ENCODE measurements at places on chromosomes 13 and 19.

GRCh38 chr13:26867451-26868091 lies 107.0 kb upstream of the GPR12 start:
- DNase-seq, result no peak

- no peak for DNase-seq
These were observed 34.4 kb upstream of the ZNF562 start for GRCh38 chr19:9709305-9709704.

- DNase-seq, result no peak
These were observed 234.2 kb downstream of the PCDH17 start for GRCh38 chr13:57865600-57866294.

GRCh38 chr19:36686365-36687213 lies 823 bp upstream of the ZNF567 start:
- no peak for DNase-seq

DNA sequence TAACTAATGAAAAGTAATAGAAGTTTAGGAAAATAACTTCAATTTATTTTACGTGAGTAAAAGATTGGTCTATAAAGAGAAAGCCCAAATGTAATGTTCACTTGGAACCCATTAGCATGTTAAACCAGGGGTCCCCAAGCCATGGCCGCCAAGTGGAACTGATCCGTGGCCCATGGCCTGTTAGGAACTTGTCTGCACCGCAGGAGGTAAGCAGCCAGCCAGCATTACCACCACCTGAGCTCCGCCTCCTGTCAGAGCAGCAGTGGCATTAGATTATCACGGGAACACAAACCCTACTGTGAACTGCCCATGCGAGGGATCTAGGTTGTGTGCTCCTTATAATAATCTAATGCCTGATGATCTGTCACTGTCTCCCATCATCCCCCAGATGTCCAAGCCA lies 818.7 kb upstream of the GPC6 start:
- no peak for DNase-seq

GRCh38 chr19:55146705-55147273 lies 2.2 kb downstream of the TNNT1 start:
- no peak for DNase-seq

DNA sequence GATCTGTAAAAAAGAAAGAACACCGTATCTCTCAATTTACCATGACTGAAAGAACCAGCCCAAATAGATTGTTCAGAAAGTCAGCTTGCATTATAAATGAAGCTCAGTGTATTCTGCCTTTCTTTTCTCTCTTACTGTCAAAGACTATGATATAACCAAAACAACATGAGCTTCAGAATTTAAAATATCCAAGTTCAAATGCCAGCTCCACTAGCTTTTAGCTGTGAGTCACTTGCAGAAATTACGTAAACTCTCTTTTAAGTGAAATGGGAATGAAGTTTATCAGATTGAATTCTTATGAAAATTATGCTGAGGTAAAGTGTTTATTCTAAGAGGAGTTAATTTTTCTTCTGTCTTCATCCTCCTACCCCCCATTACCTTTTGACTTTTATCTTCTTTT lies 20.0 kb upstream of the POSTN start:
- DNase-seq, result no peak

- no peak for DNase-seq
These were observed 19.0 kb downstream of the LTBP4 start for GRCh38 chr19:40620161-40620485.

- DNase-seq, result no peak
These were observed 4.1 kb downstream of the HMG20B start for GRCh38 chr19:3576696-3577443.

GRCh38 chr19:6522712-6523111 lies 8.1 kb upstream of the TNFSF9 start:
- DNase-seq, result no peak

DNA sequence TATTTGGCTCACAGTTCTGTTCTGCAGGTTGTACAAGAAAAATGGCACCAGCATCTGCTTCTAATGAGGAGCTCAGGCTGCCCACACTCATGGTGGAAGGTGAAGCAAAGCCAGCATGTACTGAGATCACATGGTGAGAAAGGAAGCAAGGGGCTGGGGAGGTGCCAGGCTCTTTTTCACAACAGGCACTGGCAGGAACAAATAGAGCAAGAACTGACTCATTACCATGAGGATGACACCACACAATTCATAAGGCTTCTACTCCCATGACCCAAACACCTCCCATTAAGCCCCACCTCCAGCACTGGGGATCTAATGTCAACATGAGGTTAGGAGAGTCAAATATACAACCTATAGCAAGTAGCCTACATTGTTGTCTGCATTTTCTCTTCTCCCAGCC lies 522.6 kb downstream of the RFC3 start:
- DNase-seq, result no peak

DNA sequence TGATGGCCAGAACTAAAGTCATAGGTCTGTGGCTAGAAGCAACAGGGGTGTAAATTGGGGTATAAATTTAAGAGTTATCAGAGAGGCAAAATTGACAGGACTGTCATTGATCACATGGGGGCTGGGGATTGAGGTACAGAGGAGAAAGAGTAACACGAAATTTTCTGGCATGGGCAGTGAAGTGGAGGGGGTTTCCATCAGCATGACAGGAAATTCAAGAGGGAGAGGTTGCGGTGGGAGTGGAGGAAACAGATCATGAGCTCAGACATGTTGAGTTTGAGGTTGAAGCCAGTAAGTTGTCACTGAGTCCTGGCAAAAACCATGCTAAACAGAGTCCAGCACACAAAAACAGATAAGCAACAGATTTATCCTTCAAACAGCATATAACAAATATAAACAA lies 192.1 kb upstream of the TSC22D1 start:
- peak; percentile 33 for DNase-seq

GRCh38 chr13:102267191-102267590 lies 134.7 kb downstream of the FGF14 start:
- DNase-seq, result no peak

DNA sequence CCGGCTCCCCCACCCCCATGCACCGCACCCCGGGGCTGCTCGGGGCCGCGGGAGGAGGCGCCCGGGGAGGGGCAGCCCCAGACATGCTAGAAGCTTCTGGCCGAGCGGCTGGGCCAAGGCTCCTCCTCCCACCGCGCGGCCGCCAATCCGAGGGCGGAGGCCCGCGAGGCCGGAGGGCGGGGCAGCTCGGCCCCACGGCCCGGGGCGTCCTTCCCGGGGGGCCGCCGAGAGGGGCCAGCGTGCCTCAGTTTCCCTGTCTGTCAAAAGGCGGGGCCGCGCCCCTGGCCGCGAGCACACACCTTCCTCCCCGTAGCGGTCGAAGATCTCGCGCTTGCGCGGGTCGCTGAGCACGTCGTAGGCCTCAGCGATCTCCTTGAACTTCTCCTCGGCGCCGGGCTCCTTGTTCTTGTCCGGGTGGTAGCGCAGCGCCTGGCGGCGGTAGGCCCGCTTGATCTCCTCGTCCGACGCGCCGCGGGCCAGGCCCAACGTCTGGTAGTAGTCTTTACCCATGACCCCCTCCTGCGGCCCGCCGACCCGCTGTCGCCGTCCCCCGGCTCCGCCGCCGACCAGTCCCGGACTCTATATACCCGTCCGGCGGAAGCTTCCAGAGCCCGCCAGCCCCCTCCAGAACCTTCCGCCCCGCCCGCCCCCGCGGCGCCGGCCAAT lies at the start of gene DNAJB1:
Gene DNAJB1, minus strand, starts transcription at position 558 of the 666 bp plus-strand sequence. Its CDS starts 48 bp downstream, at position 510.
- DNase-seq, result peak; percentile 69

- DNase-seq, result peak; percentile 27
These were observed 7.7 kb upstream of the LRG1 start for GRCh38 chr19:4547303-4548237.

GRCh38 chr13:26449063-26449848 lies 108.2 kb upstream of the WASF3 start:
- no peak for DNase-seq

DNA sequence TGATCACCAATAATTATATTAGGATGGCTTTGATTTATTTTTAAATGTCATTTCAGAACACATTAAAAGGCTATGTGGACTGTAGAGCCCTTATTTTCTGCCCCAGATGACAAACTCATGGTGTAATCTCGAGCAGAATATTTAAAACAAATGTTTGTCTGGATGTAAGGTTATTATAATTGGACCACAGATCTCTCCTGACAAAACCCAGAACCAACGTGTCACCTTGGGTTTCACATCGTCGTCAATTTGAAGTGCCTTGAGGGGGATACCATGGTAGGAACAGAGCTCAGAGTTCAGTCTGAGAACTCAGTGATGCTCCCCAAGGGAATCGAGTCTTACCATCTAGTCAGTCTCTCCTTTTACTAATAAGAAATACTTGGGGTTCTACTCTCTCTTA lies 2.8 kb downstream of the SACS start:
- no peak for DNase-seq

DNA sequence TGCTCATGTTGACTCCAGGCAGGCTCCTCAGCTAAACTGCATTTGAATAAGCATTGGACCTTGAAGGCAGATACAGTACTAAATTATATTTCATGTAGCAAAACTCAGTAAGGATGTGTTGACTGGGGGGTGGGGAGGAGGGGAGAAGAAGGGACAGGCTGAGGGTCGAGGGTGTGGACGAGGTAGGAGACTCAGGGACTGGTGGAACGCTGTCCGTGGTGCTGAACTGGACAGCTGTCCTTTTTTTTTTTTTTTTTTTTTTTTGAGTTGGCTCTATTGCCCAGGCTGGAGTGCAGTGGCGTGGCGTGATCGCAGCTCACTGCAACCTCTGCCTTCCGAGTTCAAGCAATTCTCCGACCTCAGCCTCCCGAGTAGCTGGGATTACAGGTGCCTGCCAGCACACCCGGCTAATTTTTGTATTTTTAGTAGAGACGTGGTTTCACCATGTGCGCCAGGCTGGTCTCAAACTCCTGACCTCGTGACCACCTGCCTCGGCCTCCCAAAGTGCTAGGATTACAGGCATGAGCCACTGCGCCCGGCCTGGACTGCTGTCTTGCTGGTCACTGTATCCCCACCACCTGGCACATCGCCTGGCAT lies 33.2 kb upstream of the CASP14 start:
- DNase-seq, result no peak

DNA sequence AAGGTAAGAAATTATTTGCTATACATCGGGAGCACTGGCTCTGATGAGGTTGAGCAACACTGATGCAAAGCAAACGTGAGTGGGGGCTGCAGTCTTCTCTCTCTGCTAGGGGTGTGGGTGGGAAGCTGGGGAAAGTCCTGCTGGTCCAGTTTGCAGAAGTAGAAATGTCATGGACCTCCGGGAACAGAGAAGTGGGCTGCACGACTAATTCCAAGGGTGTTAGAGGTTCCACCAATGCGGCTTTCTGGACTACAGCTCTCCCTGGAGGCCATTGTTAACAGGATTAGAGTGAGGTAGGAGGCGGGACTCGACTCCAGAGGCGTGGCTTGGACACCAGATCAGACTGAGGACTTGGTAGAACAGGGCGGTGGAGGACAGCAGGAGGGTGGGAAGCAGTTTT lies 5.7 kb upstream of the FBXO27 start:
- DNase-seq, result no peak

GRCh38 chr13:69410761-69411160 lies 696.9 kb upstream of the ATXN8OS start:
- no peak for DNase-seq

DNA sequence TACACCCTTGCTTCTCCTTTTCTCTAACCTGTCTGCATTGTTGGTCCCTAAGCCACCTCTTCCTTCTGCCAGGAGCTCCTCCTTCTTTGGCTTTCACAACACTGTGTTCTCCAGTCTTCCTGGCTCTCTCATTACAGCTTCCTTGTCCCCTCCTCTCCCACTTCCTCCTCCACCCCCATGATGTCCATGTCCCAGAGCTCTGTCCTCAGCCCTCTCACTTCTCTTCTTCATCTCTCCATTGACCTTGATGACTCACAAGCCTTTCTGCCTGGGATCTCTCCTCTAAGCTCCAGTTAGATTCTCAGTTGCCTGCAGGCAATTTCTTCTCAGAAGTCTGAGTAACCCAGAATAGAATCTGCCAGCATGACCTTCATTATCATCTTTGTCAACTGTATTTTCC lies 100.3 kb upstream of the WASF3 start:
- no peak for DNase-seq

DNA sequence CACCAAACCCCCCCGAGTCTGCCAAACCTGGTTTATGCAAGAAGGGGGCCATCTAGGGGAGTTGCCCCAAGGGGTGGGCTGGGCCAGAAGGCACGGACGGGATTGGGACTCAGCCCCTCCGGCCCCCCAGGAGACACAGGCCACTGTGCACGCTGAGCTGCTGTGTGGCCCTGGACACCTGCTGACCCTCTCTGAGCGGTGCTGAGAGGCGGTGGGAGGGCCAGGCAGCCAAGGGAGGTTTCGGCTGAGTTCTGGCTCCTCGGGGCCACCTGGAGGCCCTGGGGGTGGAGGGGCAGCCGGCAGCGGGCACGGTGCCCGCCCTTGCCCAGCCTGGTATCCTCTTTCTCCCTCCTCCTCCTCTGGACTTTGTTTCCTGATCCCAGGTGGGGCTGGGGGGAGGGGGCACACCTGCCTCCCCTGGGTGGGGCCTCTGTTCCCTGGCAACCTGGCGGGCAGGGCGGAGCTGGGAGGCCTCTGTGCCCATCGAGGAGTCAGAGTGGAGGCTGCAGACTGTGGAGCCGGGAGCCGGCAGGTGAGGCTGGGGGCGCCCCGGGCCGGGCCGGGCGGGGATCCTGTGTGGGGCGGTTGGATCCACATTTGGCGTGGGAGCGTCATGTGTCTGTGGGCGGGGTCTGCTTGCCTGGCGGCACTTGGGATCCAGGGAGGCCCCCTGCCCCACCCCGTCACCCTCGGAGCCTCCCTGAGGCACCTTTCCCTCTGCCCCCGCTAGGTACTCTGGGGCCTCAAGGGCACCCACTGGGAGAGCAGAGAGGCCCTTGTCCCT lies at the start of gene MISP:
Gene MISP, plus strand, starts transcription at position 473 of the 784 bp plus-strand sequence. CDS start 5,835 bp downstream, outside the sequence.
- DNase-seq, result no peak

DNA sequence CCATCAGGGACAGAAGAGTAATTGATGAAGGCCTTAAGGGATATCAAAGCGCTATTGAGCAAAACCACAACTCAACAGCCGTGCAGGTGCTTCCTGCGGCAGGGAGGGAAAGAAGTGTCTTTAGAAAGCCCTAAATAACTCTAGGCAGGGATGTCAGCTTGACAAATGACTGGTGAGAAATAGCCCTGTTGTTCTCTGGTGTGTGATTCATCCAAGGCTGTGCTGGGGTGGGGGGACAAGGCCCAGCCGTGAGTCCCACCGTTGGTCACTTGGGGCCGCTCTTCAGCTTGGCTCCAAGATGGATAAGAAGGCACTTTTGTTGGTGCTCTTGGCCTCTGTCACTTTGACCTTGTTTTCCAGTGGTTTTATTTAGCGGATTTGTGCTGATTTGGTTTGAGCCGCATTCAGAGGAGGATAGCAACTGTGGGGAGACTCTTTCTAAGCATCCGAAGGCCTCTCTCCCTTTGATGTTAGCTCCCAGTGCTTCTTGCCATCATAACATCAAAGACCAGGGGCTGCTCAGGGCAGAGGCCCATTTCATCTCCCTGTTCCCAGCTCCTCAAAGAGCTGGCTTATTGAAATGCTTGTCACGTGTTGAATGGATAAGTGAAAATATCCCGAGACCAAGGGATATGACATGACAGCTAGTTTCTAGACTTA lies 130.3 kb upstream of the SERP2 start:
- no peak for DNase-seq

- no peak for DNase-seq
These were observed 86.5 kb upstream of the UBL3 start for GRCh38 chr13:29936956-29937355.

GRCh38 chr13:24142886-24143285 lies 17.6 kb upstream of the SPATA13 start:
- DNase-seq, result no peak

GRCh38 chr13:36329361-36329760 lies 16.8 kb downstream of the SPART start:
- DNase-seq, result no peak

GRCh38 chr13:30711837-30712236 lies 23.5 kb upstream of the ALOX5AP start:
- no peak for DNase-seq
